ENCODE measurements at places on chromosomes 13 and 19.
A peak's percentile ranks its signal among the peaks of the same experiment; 100 is the strongest.

DNA sequence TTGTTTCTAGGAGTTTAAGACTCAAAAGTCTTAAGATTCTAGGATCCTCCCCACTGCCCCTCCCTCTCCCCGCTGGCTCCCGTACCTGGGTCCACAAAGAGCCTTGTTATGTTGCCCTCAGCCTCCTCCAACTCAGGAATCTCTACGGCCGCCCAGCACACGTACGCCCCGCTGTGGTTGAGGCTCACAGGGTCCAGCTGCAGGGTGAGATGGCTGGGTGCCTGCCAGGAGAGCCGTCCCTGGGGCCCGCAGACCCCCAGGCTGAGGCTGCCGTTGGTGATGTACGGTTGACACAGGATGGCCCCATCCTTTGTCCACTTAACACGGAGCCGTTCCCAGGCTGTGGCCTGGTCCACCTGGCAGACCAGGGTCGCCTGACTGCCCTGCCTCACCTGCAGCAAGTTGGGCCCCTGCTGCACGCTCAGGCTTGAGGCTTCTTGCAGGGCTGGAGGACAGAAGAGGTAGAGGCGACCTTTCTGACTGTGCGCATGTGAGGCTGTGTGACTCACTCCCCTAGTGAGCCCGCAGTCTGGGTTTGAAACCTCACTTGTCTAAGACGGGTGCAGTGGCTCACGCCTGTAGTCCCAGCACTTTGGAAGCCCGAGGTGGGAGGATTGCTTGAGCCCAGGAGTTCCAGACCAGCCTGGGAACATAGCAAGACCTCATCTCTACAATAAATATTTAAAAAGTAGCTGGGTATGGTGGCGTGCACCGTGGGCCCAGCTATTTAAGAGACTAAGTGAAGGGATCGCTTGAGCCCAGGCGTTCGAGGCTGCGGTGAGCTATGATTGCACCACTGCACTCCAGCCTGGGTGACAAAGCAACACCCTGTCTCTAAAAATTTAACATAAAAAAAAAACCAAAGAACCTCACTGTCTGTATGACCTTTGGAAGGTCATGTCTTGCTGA is 4.0 kb downstream of the TMIGD2 start:
- no peak for DNase-seq

DNA sequence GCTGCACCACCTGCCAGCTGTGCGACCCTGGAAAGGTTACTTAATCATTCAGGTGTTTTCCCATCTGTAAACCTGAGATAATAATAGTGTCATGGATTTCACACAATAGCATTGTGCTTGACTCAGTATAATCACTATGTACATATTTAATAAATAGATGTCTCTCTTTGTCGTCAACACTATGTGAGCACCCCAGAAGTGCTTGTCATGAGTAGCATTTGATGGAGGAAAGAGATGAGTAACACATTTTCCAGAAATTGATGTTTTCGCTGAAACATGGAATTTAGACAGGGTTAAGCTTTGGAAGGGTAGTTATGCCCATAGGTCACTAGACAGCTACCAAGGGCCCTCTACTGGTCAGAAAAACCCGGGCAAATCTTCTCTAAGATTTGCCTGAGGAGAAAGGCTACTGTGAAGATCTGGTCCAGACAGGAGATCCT is 9.5 kb upstream of the MBNL2 start:
- DNase-seq, result no peak

DNA sequence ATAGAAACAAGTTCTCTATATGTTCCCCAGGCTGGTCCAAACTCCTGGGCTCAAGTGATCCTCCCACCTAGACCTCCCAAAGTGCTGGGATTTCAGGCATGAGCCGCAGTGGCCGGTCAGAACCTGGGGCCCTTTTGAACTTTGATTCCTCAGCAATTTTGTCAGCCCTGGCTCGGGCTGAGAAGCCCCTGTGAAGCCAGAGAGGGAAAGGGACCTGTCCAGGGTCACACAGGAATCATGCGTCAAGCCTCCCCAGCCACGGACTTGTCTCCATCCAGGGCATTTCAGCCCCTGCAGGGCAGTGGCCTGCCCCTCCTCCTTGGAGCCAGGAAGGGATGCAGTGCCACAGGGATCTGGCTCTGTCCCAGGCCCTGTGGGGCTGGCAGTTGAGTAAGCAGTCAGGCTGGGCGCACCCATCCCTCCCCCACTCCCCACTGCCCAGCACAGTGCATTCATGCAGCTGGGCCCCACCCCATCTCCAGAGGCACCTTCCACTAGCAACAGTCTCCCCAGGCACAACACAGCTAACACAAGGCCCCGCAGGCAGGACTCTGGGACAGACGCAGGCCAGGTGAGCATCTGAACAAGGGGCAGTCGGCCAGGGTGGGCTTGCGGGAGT is at the start of gene CAPS:
Gene CAPS (plus strand): TSS at position 516 of the 619 bp plus-strand sequence. CDS start 153 bp downstream, outside the sequence.
- no peak for DNase-seq

DNA sequence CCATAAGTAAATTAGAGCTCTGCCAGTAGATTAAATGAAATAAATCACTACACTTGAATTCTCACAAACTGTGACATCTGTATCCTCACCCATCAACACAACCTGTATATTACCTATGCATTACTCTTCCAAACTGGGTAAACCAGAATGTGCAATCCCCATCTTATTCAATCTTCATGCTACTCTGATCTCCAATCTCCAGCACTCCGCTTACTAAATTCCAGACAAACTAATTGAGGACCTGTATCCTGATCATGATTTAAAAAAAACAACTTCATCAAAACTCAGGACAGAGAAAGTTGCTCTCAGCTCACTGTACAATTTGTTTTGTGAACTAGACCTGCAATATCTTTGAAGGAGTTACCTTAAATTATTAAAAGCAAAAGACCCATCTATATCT is 74.4 kb downstream of the FOXO1 start:
- no peak for DNase-seq

- peak; percentile 77 for DNase-seq
Measured at GRCh38 chr19:39401549-39402345, 4.9 kb upstream of the ZFP36 start.

DNA sequence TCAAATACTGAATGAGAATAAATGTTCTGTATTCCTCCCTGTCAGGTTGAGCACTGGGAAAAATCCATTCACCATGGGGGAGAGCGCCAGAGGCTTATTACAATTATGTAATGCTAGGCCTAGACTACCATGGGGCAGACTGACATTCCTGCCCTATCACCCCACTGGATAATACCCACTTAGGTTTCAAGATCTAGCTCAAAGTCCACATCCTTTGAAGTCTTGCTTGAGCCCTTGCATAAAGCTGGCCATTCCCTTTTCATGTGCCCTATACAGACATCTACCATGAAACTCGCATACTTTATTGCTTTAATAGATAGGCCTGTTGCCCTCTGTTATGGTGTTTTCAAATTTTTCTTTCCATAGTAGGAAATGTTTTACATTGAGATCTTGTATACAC is 149.3 kb downstream of the RGCC start:
- no peak for DNase-seq

DNA sequence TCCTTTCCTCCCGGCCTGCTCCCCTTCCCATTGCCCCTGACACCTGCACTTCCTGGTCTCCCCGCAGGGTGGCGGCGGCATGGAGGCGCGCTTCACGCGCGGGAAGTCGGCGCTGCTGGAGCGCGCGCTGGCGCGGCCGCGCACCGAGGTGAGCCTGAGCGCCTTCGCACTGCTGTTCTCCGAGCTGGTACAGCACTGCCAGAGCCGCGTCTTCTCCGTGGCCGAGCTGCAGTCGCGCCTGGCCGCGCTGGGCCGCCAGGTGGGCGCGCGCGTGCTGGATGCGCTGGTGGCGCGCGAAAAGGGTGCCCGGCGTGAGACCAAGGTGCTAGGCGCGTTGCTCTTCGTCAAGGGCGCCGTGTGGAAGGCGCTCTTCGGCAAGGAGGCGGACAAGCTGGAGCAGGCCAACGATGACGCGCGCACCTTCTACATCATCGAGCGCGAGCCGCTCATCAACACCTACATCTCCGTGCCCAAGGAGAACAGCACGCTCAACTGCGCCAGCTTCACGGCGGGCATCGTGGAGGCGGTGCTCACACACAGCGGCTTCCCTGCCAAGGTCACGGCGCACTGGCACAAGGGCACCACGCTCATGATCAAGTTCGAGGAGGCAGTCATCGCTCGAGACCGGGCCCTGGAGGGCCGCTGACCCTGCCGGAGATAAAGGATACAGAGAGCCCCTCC is 1.7 kb downstream of the TRAPPC5 start:
- DNase-seq, result no peak

Measured in stimulated activated CD8-positive, alpha-beta memory T cell treated with anti-CD3 and anti-CD28 coated beads, Interleukin-2, amount 100 ng/mL, for 1 hour (primary cell).